ENCODE measurements at places on chromosomes 1 and 21.
A peak's percentile ranks its signal among the peaks of the same experiment; 100 is the strongest.

DNA sequence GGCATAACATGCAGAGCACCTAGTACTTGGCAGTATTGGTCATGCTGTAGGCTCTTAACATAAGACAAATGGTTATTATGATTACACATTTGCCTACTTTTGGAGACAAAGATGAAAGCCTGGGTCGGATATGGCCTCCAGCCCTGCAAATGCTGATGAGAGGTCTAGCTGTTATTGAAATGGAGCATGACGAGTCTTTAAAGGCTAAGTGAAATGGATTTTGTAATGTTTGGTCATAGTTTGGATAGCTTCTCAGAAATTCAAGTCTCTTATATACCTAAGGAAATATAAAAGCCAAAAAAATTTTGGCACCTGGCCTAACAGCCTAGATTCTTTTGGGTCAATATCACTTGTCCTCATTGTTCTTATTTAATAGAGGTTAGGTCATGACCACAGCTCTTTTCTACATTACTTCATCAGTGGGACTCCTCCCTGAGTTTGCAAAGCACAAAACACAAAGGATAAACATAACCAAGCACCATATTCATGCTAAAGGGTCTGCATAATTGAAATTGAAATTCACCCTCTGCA is 69.2 kb upstream of the WLS start:
- no peak for DNase-seq

DNA sequence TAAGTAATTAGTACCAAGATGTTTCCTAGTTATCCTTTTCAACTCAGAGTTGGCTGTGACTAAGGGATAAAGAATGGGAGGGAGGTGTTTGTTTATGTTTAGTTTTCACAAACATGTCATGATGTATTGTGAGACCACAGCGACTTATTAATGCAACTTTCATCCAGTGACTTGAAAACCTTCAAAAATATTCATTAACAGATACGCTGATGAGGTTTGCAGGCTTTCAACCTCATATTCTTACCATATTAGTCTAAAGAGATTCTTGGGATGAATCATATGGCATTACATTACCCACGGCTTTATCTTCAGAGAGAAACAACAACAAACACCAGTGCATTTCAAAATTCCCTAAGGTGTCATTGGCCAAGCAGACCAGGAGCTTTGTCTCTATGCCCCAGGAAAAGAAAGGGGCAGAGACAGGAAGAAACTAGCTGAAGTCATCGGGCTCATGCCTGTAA is 36.4 kb downstream of the PALMD start:
- peak; percentile 91 for DNase-seq

DNA sequence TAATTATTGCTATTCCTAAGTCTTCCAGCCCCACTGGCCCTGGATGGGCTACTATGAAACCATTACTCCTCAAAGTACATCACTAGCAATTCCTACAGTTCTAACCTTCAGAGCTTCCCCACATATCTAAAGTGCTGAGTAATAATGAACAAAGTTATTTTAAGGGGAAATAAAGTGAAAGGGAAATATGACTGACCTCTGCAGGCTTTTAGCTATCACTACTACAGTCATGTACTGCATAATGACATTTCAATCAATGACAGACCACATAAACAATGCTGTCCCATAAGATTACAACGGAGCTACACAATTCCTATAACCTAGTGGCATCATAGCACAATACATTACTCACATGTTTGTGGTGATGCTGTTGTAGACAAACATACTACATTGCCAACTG is 32.5 kb upstream of the ASPM start:
- DNase-seq, result peak; percentile 71

DNA sequence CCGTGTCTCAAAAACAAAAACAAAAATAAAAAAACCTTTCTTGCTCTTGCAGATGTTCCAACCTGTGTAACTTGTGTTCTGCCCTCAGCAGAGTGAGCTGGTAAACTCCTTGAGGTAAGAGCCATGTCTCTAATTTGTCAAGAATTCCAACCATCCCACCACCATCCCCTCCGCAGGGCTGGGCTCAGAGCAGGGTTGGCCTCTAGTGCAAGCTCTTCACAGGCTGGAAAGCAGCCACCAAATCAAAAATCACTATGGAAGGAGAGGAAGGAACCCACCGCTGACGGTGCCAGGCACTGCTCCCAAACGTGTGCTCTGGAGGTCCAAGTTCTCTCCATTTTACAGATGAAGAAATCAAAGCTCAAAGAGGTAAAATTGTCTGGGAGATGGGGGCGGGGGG is 9.4 kb downstream of the PLEKHA6 start:
- no peak for DNase-seq

GRCh38 chr1:180610556-180611015 is 21.2 kb upstream of the XPR1 start:
- DNase-seq, result no peak

DNA sequence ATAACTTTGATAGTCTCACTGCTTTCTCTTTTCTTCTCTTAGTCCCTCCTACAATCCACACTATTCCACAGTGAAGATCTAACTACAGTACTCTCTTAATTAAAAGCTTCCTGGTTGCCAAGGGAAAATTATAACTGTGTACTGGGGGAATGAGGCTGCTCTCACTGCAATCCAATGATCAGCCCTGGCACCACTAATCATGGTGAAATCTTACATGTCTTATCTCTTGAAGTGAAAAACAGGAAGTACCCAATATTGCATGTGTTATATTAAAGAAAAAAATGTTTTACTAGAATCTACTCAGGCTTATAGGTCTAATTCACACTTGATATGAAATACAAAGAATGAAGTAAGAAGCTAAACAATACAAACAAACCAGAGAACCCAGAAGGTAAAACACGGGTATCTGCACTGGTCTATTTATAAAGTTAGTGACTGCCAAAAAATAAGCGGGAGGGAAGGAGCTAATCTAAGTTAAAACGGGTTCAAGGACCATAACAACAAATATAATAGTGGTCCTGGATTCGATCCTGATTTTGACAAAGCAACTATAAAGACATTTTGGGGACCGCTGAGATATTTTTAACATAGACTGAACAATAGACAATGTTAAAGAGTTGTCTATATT is 57.5 kb downstream of the RGS2 start:
- DNase-seq, result no peak

DNA sequence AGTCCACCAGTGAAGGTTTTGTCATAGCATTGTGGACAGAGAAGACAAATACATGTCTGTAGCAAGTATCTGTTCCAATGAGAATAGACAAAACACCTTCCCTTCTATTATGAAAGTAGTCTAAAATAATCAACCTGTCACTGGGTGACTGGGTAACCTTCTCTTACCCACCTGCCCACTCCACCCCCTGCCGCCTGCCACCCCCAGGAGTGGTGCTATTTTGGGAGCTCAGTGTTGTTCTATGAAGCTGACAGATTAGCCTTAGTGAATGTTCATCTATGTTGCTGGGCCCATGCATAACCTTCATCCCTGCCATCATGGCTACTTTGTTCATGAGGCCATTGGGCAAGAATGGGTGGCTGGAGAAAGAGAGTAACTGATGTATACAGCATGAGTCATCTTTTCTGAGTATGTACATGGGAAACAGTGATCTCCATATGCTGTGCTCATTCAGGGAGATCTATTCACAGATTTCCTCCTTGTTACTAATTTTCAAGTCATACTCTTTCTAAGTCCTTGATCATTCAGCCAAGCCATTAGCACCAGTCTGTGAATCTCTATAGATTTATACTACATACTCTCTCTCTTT is 24.8 kb downstream of the MARK1 start:
- peak; percentile 16 for DNase-seq

GRCh38 chr1:53400761-53401674 is 58.2 kb upstream of the DMRTB1 start:
- DNase-seq, result no peak

DNA sequence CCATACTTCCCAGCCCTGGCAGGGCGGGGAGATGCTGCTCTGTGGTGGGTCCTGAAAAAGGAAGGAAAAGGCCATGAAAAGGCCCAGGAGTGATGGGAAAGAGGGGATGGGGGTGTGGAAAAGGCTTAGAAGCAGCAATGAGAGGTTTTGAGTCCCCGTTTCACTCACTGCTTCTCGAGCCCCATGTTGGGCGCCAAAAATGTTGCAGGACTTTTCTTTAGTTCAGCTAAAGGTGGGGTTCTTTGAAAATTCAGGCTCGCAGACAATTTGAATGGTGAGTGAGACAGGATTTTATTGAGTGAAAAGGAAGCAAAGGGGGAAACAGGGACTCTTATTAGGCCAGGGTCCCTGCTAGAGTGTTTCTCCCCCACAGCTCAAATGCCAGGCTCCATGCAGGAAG is 93.1 kb downstream of the MRPS6 start:
- peak; percentile 42 for DNase-seq

DNA sequence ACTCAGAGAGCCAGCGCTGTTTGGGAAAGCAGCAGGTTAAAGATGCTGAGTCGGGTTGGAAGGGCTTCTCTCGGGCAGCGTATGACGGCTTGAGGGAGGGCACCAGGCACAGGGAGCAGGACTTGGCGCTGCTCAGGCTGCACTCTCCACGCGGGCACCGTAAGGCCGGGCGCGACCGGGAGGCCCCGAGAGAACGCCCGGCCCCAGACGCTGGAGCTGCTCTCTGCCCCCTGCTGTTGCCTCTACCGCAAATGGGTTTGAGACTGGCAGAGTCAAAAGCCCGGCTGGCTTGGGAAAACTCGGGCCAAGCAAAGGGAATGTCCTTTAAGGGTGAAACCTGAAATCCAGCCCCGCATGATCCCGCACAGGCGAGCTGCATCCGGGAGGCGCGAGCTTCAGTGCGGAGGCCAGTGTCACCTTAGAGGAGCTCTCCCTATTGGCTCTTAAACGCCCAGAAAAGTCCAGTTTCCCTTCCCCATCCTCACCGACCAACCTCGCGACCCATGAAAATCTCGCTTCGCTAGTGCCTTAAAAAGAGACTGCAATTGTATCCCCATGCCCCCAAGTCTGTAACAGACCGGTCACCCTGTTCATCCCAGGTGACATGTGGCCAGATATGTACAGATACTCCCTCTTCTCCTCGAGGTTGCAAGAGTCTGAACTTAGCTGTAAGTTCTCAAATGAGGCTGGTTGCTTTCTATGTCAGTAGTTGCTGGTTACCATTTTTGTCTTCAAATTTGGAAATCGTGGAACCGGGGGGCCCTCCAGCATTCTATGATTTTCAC is 1.1 kb downstream of the PRRX1 start:
- DNase-seq, result peak; percentile 38

- DNase-seq, result no peak
These were observed 56.5 kb downstream of the GABPA start for GRCh38 chr21:25791319-25791718.

- no peak for DNase-seq
These were observed 8.8 kb downstream of the RAB7B start for GRCh38 chr1:205994346-205994745.

- no peak for DNase-seq
These were observed 50.4 kb upstream of the ADAM30 start for GRCh38 chr1:119946724-119947123.

All from mesenchymal stem cell (in vitro differentiated cells and primary cell).